GDM1 (cell line): ENCODE measurements at places on chromosomes 13 and 19.

DNA sequence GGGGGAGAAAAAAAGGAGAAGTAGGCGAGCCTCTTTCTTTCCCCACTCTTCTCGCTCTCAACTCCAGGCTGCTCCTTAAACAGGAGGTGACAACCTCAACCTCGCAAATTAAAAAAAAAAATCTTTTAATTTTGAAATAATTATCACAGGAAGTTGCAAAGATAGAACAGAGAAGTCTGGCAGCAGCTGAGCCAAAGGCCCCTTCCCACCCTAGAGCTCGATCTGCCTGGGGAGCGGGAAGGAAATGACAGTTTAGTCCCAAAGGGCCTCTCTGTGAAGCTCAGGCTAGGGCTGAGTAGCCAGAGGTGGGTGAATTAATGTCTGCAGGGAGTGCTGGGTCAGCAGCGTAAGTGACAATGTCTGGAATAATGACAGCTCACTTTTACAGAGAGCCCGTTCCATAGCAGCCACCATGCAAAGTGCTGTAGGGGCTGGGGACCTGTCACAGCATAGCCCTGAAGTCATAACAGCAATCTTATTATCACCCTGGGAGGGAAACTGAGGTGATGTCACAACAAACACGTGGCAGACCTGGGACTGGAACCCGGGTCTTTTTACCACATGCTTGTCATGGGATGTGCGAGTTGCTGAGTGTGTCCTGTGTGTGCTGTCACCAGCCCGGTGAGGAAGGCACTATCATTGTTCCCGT, 8.8 kb upstream of the CD22 start:
- DNase-seq = peak; percentile 11

- no peak for DNase-seq
These were observed 90.4 kb downstream of the PCCA start for GRCh38 chr13:100179276-100179675.

- peak; percentile 8 for DNase-seq
These were observed 26.2 kb downstream of the CELF5 start for GRCh38 chr19:3250675-3251074.

- DNase-seq = no peak
These were observed 45.9 kb downstream of the SLC15A1 start for GRCh38 chr13:98706446-98707110.

DNA sequence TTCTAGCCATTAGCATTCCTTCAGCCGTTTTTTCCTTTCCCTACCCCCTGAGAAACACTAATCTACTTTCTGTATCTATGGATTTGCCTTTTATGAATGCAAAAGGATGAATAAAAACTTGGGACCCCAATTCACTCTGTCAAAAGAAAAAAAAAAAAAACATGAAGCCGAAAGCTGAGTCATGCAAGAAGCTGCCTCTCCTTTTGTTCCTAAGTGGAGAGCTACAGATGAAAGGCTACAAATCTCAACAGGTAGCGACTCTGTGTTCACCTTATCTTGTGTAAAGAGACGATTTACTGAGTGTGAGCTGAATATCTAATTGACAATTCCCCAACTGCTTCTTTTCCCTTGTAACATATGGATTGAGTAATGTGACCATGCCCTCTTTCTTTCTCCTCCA, 1072.8 kb downstream of the UQCRFS1 start:
- no peak for DNase-seq

GRCh38 chr13:73433458-73433857, 374.7 kb downstream of the KLF5 start:
- no peak for DNase-seq

DNA sequence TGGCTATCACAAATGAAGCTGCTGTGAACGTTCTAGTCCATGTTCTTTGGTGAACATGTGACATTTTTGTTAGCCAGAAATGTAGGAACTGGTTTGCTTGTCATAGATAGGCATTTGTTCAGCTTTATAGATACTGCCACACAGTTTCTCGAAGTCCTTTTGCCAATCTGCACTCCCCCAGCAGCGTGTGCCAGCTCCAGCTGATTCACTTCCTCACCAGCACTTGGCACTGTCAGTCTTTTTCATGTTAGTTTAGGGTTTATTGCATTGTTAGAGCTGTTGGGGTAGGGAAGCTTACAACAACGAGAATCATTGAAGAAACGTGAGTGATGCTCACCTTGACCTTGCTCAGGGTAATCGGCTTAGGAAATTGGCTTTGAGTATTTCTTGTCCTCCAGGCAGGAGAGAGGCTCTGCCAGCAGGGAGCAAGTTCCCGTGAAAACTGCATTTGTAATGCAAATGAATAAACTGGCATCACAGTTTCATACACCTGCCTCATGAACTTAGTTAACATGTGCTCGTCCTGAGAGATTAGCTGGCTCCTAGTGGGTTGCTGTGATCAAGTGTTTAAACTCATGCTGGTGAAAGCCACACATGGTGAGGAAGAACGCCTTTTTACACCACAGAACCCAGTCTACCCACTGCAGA, 83.9 kb downstream of the ING1 start:
- no peak for DNase-seq

- DNase-seq = peak; percentile 64
These were observed 81.4 kb downstream of the ALOX5AP start for GRCh38 chr13:30816736-30817135.

- DNase-seq = peak; percentile 15
These were observed 12.1 kb upstream of the CEACAM8 start for GRCh38 chr19:42606660-42607351.

GRCh38 chr13:99103536-99103935, 97.1 kb upstream of the UBAC2 start:
- no peak for DNase-seq

DNA sequence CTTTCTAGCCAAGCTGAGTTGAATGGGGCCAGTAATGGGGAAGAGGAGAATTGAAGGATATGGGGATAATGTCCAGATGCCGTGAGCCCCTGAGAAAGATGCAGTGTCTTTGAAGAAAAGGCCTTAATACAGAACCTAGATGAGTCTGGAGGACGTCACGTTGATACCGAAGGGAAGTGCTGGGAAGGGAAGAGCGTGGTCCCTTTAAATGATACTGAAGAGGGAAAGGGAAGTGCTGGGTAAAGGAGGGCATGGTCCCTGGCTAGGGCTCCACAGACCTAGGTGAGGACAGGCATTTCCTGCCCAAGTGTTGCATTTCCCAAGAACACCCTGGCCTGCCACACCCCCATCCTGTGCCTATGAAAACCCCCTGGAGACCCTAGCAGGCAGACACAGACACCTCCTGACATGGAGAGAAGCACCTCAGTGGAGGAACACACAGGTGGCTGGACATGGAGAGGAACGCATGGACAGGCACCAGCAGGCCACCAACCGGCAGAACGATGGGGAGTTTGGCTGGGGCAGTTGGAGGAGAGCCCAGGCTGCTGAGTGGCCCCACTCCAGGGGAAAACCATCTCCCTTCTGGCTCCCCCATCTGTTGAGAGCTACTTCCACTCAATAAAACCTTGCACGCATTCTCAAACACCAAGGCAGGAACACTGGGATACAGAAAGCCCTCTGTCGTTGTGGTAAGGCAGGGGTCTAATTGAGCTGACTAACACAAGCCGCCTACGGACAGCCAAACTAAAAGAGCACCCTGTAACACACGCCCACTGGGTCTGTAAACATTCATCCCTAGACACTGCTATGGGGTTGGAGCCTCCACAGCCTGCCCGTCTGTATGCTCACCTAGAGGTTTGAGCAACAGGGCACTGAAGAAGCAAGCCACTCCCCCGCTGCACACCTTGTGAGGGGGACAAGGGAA, 34.9 kb upstream of the POMP start:
- peak; percentile 14 for DNase-seq

- no peak for DNase-seq
These were observed 969 bp upstream of the POMP start for GRCh38 chr13:28657784-28658538.

- no peak for DNase-seq
These were observed 273.2 kb downstream of the MYO16 start for GRCh38 chr13:108902405-108903155.

- DNase-seq = no peak
These were observed 490 bp upstream of the SLC5A5 start for GRCh38 chr19:17871032-17871877.

GRCh38 chr19:36916991-36917390, 859 bp downstream of the ZNF568 start:
- DNase-seq = no peak

DNA sequence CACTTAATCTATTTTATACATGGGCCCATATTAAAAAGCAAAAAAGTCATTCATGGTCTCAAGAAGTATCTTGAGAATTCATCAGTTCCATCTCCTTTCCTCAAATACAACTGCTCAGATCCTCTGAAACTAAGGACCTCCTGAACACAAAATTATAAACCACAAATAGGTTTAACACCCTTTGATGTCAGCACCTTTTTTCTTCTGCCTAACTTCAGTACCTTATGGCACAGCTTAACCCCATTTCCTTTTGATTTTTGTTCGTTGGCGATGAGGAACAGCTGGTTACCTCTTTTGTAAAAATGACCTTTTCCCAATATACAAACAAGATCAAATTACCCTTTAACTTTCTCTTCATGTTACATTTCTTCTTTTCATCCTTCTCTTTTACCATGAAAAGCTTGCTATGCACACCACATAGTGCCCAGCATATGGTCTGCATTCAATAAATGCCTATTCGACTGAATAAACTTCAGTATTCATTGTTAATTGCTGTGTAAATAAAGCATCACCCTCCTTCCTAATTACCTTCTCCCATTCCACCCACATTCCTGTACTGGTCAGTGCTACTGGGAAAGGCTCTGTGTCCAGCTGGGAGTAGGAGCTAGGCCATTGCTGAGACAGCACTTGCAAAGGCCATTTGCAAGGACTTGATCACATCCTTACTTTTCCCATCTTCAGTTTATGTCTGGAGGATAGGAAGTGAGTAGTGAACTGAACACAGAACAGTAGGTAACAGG, 317.9 kb downstream of the SHISA2 start:
- DNase-seq = no peak

DNA sequence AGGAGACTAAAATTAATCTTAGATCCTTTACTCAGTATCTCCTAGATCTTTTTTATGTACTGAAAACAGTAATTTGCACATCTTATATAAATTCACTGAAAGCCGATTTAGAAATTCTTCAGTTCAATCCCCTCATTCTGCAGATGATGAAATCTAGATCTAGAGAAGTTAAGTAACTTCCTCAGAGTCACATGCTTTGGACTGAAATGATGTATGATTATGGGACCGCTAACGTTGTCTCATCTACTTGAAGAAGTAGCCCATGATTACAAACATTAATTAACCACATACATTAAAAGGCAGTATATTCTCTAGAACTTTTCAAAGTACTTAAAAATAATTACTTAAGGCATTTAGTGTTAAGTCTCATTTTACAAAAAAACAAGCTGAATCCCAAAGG, 37.8 kb downstream of the ELF1 start:
- DNase-seq = no peak

DNA sequence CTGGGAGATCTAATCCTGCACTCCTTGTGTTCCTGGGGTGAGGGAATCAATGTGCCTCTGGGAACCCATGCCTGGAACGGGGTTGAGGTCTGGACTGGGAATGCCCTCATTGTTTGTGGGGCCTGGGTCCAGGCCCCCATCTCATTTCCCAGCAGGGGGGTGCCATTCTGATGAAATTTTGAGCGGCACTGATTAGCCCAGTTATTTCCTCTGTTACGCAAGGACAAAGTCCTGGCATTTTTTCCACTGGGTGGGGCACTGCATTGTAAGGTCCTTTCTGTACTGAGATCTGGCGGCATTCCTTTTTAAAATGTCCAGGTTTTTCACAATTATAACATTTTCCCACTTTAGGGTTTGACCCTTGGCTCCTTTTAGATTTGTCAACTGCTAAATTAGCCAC, 14.8 kb downstream of the FPR3 start:
- no peak for DNase-seq

DNA sequence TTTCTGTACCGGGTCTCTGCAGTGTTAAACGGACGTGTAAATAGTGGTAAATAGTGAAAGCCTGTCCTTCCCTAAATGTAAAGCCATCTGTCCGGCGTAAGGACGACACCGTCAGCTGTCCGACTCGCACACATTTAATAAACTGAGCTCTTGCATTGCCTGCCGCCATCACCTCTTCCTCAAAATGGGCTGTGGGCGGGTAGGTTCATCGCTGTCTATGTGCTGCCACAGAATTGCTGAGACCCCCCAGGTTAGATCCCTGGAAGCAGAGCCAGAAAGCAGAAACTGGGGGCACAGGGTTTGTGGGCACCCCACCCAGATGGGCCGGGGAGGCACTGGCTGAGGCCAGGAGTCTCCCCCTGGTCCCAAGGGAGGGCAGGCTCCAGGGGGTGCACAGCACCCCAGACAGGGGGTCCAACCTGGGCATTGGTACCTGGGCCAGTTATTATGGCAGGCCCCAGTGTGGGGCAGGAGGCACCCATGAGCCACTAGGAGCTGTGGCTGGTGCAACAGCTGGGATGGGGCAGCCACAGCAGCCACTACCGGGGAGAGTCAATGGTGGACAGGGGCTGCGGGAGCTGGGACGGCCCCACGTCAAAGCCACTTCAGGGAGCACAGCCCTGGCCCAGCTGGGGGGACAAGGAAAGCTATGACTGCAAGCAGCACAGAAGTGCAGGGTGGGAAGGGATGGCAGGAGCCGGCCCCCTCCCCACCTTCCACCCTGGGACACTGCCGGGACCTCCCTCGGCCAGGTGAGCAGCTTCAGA, 5.7 kb downstream of the C19orf25 start:
- no peak for DNase-seq

DNA sequence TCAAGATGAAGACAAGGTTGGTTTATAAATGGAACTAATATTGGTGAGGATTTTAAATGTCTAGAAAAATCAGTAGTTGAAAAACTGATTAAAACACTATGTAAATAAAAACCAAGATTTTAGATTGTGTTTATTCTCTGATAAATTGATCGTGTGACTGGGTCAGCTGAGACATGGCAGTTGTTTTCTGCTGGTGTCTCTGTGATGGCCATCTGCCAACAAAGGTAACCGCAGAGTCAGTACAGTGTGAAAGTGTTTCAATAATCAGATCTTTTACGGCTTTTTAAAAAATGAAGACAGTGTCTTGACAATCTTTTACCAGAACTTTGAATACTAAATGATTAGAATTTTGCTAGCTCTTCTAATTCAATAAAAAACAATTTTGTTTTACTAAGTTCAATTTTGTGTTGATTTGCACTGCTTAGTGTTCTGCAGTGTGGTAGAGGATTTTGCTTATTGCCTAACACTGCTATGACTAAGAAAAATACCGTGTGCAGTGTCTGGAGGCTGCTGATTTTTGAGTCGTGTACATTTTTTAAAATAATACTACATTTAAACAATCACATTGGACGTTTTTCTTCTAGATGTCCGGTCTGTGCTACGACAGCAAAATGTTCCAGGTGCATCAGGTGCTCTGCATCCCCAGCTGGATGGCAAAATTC, 32.7 kb upstream of the GPR183 start:
- DNase-seq = no peak

- no peak for DNase-seq
These were observed 332.1 kb downstream of the LMO7 start for GRCh38 chr13:75968103-75968838.

GRCh38 chr13:24124789-24125476, 35.6 kb upstream of the SPATA13 start:
- no peak for DNase-seq

DNA sequence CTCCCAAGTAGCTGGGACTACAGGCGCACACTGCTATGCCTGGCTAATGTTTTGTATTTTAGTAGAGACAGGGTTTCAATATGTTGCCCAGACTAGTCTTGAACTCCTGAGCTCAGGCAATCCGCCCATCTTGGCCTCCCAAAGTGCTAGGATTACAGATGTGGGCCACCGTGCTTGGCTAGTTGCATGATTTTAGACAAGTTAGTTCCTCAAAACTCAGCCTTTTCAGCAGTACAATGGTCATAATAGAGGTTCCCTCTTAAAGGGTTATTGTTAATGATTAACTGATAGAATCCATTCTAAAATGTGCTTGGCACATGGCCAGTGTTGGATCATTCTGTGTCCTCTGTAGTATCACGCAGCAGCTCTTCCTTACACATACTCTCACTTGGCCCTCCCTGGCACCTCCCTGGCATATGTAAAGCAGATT, 19.5 kb upstream of the IFT88 start:
- no peak for DNase-seq
